ENCODE measurements at places on chromosomes 12 and 14.

- H3K27me3 ChIP-seq = no peaks in the 10 kb centered on the region
- DNase-seq = no peak
- no peaks in the 10 kb centered on the region for H3K4me1 ChIP-seq
- H3K4me3 ChIP-seq = no peak overlapping the region
- H3K27ac ChIP-seq = no peak overlapping the region
Measured at GRCh38 chr12:76144245-76144549, 59.7 kb upstream of the NAP1L1 start.

GRCh38 chr12:92784356-92784755, 81.6 kb downstream of the PLEKHG7 start:
- no peak overlapping the region for H3K27ac ChIP-seq
- no peaks in the 10 kb centered on the region for H3K36me3 ChIP-seq

DNA sequence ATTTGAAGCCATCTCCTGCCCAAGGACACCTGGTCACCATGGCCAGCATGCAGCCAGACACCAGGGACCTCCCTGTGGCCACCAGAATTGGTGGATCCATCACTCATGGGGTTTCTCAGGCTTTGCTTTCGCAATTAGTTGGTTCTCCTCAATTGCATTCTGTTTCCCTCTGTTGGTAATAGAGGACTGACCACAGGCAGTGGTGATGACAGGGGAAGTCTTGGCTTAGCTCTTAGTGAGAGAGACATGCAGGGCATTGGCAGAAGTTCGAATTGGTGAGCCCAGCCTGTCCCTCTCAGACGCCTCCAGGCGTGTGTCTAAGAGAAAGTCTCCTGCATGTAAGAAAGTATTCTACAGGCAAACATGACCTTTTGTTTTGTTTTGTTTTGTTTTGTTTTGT, 21.3 kb downstream of the HCAR2 start:
- H3K27ac ChIP-seq = no peak overlapping the region
- H3K4me1 ChIP-seq = peaks cover 15% of the 10 kb centered on the region
- H3K36me3 ChIP-seq = no peaks in the 10 kb centered on the region

DNA sequence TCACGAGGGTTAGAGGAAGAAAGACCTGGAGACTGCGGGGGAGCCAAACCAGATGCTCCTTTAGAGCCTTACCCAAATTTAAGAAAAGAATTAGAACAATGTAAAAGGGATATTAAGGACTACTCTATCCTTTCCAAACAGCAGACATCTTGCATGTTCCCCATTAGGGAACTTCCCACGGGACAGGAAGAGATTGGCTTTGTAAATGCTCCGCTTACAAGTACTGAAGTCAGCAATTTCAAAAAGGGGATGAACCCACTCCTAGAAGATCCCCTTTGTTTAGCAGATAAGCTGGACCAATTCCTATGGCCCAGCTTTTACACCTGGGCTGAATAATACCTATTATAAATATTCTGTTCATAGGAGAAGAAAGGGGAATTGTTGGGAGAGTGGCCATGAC, 74.2 kb downstream of the APOBEC1 start:
- no peak overlapping the region for H3K27ac ChIP-seq
- no peaks in the 10 kb centered on the region for H3K36me3 ChIP-seq
- no peaks in the 10 kb centered on the region for H3K4me1 ChIP-seq
- no peaks in the 10 kb centered on the region for H3K27me3 ChIP-seq
- no peak overlapping the region for H3K4me3 ChIP-seq
- DNase-seq = no peak

GRCh38 chr12:21296751-21297406, 37.8 kb downstream of the SLCO1A2 start:
- H3K4me1 ChIP-seq = no peaks in the 10 kb centered on the region
- no peak overlapping the region for H3K4me3 ChIP-seq
- H3K27ac ChIP-seq = no peak overlapping the region
- H3K27me3 ChIP-seq = no peaks in the 10 kb centered on the region

- H3K27ac ChIP-seq = no peak overlapping the region
- no peaks in the 10 kb centered on the region for H3K27me3 ChIP-seq
- no peaks in the 10 kb centered on the region for H3K4me1 ChIP-seq
- H3K36me3 ChIP-seq = no peaks in the 10 kb centered on the region
- H3K4me3 ChIP-seq = no peak overlapping the region
Measured at GRCh38 chr12:78562368-78563205, 302.0 kb upstream of the SYT1 start.

DNA sequence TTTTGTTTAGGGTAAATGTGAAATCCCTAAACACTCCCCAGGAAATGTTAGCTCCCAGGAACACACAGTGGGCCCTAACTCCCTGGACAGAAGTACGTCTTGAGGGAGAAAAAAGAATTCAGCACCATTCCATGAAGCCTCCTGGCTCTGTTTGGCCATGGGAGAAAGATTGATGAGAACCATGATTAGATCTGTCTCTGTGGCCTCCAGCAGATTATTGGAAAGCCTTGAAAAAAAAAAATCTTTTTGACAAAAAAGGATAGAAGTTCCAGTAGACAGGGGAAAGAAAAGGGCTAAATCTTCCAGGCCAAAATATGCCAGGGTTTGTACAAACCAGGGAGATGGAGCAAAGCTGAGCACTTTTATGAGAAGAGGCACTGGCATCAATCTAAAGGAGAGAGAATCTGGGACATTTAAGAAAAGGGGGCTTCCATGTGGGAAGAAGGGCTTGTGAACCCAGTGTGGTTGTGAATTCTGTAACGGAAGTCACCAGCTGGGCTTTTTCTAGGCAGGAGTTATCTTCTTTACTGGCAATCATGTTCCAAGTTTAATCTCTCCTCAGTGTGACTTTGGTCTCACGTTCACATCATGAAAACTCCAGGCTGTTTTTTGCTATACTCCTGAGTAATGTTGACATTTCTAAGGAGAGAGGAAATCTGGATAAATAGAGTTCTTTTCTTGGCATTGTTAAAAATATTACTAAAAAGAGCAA, 426.7 kb downstream of the RAD51B start:
- peaks cover 25% of the 10 kb centered on the region for H3K4me1 ChIP-seq
- no peaks in the 10 kb centered on the region for H3K27me3 ChIP-seq

DNA sequence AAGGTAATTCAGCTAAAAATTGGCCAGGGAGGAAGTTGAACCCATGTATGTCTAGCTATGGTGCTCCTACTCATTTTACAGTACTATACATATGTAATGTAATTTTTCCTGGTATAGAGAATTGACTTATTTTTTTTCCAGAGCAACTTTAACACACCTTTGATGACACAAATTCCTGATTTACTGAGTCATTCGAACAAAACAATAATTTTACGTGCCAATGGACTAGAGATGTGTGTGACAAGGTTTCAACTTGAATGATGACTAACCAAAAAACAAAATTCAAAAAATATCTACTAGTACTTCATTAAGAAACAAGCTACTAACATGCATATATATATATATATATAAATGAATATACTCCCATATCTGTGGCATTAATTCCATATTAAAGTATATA, 180.5 kb downstream of the KITLG start:
- no peak overlapping the region for H3K27ac ChIP-seq
- H3K27me3 ChIP-seq = no peaks in the 10 kb centered on the region
- no peak for DNase-seq
- no peaks in the 10 kb centered on the region for H3K36me3 ChIP-seq
- no peaks in the 10 kb centered on the region for H3K4me1 ChIP-seq
- no peak overlapping the region for H3K4me3 ChIP-seq

- DNase-seq = no peak
- H3K36me3 ChIP-seq = no peaks in the 10 kb centered on the region
- H3K27ac ChIP-seq = no peak overlapping the region
- H3K4me3 ChIP-seq = no peak overlapping the region
- H3K27me3 ChIP-seq = peaks cover 5% of the 10 kb centered on the region
Measured at GRCh38 chr14:93113678-93114067, 2.1 kb downstream of the ITPK1 start.

DNA sequence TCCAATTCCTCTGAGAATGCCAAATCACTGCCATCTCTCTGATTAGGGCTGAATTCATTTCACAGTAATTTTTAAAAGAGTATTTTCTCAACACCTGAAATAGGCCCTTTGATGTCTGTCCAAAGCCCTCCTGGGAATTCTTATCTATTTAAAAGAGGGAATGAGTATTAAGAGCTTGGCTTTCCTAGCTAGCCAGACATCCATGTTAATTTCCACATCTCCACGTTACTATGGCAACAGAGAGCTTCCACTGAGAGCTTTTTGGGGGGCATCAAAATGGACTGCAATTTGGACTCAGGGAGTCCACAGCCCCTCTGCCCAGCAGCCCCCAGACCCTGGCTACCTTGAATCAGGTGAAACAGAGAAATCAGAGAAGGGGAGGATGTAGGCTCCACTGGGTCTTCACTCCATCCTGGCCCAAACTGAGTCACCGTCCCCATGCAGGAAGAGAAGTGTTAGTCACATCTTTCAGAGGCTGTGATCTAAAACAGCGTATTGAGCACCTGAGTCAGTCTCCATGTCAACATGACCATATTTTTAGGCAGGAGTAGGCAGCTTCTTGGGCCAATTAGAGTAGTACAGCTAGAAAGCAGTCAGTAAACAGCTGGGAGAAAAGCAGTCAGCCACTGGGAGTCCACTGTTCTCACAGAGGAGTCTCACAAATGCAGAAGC, 7.0 kb upstream of the FICD start:
- H3K27me3 ChIP-seq = no peaks in the 10 kb centered on the region
- no peaks in the 10 kb centered on the region for H3K36me3 ChIP-seq
- H3K4me1 ChIP-seq = no peaks in the 10 kb centered on the region
- no peak for DNase-seq

DNA sequence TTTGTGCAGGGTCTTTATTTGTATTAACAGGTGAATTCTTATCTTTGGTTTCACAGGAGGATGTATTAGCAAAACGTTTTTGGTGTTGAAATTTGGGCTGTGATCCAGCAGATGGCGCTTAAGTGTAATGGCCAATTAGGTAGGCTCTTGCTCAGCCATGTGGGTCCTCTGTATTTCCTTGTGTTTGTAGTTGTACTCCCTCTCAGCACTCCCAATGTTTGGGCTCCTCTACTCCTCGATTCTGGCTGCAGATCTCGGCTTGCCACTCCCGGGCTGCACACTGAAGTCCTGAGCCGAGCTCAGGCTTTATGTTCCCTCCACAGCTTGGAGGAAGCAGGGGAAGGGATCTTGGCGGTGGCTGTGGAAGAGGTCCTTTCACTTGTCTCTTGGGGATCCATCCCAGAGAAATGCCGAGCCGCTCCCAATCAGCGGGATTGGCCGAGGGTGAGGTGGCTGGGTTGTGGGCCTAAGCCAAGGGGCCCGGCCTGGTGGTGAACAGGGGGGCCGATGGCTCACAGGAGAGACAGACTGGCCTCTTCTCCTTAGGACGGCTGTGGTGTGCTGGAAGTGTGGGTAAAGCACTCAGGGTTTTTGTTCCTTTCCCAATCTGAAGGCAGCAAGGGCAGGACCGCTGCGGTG, 133.7 kb downstream of the AEBP2 start:
- no peak overlapping the region for H3K4me3 ChIP-seq
- peaks cover 2% of the 10 kb centered on the region for H3K36me3 ChIP-seq
- DNase-seq = peak; percentile 48

- DNase-seq = peak; percentile 37
- H3K4me1 ChIP-seq = peaks cover 5% of the 10 kb centered on the region
- no peaks in the 10 kb centered on the region for H3K27me3 ChIP-seq
- no peaks in the 10 kb centered on the region for H3K36me3 ChIP-seq
- peak overlapping the region; percentile 84 for H3K4me3 ChIP-seq
- no peak overlapping the region for H3K27ac ChIP-seq
Measured at GRCh38 chr14:66508846-66509621, 1.1 kb downstream of the GPHN start.

DNA sequence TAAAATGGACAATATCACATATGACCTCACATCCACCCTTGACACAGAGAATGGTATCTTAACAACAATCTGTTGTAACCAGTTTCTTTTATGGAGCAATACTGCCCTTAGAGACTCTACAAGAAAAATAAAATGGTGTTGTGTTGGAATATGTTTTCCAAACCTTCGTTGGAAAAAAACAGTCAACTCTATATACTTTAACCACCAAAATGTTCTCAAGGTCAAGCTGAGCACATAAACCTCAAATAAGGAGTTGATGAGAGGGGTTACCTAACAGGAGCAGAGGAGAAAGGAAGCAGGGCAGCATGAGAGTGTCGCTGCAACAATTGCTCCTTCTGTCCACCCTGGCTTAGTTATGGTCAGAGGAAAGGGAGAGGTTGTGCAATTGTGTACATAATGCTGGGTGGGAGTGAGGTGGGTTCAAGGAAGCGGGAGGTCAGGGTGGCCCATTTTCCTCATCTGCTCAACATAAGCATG, 179.2 kb upstream of the BMP4 start:
- no peaks in the 10 kb centered on the region for H3K4me1 ChIP-seq
- H3K4me3 ChIP-seq = no peak overlapping the region
- H3K27me3 ChIP-seq = no peaks in the 10 kb centered on the region
- H3K36me3 ChIP-seq = no peaks in the 10 kb centered on the region
- DNase-seq = no peak
- no peak overlapping the region for H3K27ac ChIP-seq

DNA sequence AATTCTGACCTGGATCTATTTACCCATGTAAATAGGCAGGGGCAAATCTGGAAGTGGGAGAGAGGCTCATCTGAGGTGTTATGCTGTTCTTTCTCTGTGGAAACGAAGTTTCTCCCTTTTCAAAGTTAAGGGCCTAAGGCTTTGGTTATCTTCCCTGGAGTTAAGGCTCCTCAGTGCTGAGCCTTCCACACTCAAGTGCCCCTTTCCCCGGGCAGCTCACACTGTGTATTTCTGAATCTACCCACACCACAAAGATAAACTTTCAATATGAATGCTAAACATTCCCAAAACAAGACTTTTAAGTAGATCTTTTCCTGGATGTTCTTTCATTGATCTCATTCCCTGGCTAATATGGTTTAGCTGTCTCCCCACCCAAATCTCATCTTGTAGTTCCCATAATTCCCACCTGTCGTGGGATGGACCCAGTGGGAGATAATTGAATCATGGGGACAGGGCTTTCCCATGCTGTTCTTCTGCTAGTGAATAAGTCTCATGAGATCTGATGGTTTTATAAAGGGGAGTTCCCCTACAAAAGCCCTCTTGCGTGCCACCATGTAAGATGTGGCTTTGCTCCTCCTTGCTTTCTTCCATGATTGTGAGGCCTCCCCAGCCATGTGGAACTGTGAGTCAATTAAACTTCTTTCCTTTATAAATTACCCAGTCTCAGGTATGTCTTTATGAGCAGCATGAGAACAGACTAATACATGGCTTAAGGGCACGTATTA, 251.1 kb downstream of the NAV3 start:
- no peak overlapping the region for H3K4me3 ChIP-seq
- H3K4me1 ChIP-seq = no peaks in the 10 kb centered on the region
- DNase-seq = no peak

DNA sequence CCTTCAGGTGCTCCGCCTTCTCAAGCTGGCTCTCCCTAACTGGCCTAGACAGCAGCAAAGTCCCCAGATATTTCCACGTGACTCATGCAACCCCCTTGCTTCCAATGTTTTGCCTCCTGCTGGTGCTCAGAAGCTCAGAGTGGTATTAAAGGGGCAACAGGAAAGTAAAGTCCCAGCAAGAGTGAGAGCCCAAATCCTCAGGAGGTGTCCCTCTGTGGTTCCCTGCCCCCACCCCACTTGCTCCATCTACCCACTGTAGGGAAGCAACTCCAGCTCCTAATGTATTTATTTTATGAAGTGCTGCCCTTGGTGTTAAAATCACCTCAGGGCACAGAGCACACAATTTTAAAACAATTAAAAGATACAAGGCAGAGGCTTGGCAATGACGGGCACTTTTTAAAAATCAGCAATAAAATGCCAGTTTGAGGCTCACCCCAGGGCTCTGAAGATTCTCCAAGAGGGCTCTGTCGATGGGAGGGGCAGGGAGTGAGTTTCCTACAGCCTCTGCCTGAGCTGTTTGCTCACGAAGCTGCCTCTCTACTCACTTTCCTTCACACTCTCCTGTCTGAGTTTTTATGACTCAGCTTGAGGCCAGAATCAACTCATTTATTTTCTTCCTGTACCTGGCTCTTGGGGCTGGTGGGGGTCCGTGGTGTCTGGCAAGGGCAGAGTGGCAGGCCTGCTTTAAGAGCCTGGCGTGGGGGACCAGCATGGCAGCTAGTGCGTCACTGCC, 81.9 kb upstream of the MAX start:
- no peak overlapping the region for H3K27ac ChIP-seq
- no peak overlapping the region for H3K4me3 ChIP-seq
- no peaks in the 10 kb centered on the region for H3K27me3 ChIP-seq
- DNase-seq = no peak

Measured in trophoblast cell (in vitro differentiated cells and primary cell).